ENCODE measurements at places on chromosomes 16 and 17. TPM values are rescaled to one million over a fixed set of nuclear protein-coding genes. Genes with fewer than 3 reads are reported as not detected.

DNA sequence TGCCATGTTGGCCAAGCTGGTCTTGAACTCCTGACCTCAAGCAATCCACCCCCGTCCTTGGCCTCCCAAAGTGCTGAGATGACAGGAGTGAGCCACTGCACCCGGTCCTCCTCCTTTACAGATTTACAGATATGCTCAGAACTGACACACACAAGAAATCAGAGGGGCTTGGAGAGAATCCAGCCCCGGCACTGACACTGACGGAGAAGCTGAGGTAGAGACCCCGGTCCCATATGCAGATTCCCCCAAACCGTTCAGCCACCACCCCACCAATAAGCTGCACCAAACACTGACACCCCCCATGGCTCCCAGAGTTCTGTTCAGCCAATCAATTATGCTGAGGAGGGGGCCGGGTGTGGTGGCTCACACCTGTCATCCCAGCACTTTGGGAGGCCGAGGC is 141.1 kb upstream of the RPH3AL start:
- DNase-seq, result no peak

DNA sequence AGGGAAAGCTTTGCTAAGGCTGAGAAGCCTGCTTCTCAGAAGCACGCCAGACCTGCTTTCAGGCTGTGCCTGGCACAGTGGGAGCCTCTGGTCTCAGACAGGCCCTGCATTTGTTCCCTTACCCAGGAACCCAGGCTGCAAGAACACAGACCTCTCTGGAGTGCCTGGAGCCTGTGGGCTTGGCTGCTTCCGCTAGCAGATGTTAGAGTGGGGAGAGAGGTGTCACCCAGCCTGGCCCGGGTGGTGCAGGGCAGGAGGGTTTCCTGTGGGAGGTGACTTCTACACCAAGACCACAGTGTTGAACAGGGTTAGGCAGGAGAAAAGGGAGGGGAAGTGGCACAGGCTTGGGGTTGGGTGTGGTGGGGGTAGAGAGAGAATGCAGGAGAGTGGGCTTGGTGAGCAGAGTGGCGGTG is 35.8 kb upstream of the ADGRG1 start:
- no peak for DNase-seq

Gene EMC6
- 17.8 TPM for polyA plus RNA-seq

Gene FOXK2
- polyA plus RNA-seq, result 34.8 TPM

Gene MYLK3
- polyA plus RNA-seq, result 0.40 TPM

DNA sequence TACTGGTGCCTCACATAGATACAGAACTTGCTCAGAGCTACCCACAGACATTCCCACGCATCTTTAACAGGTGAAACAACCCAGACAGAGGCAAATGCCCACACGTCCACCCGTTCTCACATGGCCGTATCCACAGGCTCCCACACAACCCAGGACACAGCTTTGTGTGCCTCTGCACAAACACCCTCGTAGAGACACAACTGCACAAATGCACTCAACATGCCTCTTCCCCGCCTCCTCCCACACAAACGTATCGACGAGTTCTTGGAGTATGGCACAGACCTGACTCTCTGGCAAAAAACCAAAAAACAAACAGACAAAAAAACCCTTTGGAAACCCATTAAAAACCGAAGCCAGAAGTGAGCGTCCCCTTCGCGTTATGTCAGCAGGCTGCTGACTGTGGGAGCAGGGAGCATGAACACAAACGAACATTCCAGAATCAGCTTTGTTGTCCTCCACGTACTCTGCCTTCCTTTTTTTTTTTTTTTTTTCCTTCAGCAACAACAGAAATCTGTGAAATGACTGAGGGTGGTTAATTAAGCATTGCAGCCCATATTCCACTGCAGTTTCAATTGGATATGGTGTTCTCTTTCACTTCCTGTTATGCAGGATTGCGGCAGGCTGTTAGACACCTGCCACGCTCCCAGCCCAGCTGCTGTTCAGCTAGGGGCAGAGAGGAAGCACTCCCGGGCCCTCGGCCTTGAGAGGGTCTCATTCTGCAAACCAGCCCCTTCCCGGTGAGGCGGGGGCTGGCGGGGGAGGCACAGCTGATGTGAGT is 313.7 kb downstream of the MAF start:
- DNase-seq, result peak; percentile 43

Gene CDR2
- polyA plus RNA-seq, result 23.1 TPM

Gene ABCC12
- 0.13 TPM for polyA plus RNA-seq

Gene NLRC3
- polyA plus RNA-seq, result 4.1 TPM

Gene C17orf50
- polyA plus RNA-seq, result 0.23 TPM

Gene IL17C
- polyA plus RNA-seq, result not detected

Gene INO80E
- 48.1 TPM for polyA plus RNA-seq

DNA sequence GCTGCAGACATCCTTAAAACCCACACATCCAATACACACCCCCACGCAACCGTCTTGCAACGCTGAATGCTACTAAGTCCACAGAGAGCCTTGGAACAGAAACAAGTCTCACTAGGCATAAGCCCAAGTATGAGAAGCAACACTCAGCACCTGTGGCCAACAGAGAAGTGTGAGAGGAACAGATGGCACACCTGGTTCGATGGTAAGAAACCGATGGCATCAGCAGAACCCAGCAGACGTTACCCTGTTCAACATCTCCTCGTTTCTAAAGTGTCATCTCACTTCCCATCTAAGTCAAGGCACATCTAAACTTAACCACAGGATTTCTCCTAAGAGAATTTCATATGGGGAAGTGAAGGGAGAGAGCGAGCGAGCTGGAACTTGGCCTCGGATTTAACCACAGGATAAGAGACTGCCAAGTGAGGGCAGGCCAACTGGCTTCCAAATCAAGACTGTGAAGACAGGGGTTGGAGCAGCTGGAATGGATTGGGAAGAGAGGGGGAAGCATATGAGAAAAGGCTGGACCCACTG is 41.0 kb downstream of the NXPH3 start:
- peak; percentile 40 for DNase-seq

- no peak for DNase-seq
These were observed 29.2 kb downstream of the DDX19A start for GRCh38 chr16:70375636-70376611.

- peak; percentile 38 for DNase-seq
These were observed 225.1 kb upstream of the CA10 start for GRCh38 chr17:52383493-52384100.

Gene KRT17
- 12.1 TPM for polyA plus RNA-seq

GRCh38 chr17:30997842-30998241 is 27.0 kb downstream of the RNF135 start:
- no peak for DNase-seq

DNA sequence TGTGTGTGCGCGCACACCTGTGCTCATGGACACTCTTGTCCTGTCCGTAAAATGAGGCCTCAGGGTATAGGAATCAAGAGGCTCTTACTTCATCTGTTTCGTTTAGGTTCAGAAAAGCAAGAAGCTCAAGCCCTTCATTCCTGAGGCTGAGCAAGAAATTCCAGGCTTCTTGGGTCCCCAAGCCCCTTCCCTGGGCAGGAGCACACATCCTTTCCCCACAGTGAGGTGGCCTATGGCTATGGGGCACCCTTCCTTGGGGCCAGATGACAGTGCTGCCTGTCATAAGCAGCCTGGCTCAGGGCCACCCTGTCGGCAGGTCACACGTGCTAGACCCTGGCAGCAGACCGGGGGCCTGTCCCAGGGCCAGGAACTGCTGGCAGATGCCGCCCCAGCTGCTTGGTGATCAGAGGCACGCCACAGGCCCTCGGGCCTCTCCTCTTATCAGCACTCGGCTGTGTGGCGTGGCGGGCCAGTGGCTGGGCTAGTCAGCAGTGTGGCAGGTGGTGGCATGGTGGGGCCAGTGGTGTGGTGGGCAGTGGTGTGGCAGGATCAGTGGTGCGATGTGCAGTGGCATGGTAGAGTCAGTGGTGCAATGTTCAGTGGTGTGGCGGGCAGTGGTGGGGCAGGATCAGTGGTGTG is 50.2 kb downstream of the NKD1 start:
- DNase-seq, result no peak

DNA sequence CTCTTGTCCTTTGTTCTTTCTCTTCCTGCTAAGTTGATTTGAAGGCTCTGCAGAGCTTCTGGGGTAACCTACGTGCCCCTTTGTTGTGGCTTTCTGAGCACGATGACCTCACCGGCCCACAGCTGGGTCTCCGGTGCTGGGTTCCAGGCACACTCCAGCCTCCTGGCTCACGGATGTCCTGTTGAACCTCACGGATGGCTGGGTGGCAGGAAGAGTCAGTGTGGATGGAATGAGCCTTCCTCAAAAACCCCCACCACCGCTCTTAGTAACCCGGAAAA is 116.0 kb downstream of the SOCS1 start:
- no peak for DNase-seq

Gene RPL38
- 1,565 TPM for polyA plus RNA-seq

Gene TMEM238L
- 0.36 TPM for polyA plus RNA-seq

DNA sequence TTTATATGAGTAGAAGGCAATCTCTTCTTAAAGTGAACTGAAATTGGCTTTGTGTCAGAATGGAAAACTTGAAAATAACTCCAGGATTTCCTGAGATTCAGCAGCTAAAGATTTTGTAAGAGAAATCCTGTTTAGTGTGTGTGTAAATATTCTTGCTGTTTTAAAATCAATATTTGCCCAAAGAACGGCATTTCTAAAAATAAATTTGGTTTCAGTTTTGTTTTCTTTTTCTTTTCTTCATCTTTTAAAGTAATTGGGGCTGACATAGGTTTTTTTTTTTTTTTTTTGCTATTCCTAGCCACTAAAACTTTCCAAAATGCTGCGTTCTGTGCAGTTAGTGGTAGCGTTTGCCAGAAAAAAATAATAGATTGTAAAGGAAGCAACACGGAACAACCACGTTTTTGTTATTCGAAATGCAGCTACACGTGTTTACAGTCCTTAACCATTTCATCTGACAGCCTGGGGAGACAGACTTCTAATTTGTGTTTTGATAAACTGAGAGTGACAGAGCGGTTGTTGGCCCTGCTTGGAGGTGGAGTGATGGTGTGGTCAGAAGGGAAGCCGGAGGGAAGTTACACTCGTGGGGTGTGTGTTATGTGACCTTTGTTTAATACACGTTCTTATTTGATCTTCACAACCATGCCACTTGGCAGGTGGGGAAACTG is 21.6 kb upstream of the SMPD3 start:
- no peak for DNase-seq

GRCh38 chr17:80866050-80866793 is 125.4 kb upstream of the CHMP6 start:
- DNase-seq, result no peak

DNA sequence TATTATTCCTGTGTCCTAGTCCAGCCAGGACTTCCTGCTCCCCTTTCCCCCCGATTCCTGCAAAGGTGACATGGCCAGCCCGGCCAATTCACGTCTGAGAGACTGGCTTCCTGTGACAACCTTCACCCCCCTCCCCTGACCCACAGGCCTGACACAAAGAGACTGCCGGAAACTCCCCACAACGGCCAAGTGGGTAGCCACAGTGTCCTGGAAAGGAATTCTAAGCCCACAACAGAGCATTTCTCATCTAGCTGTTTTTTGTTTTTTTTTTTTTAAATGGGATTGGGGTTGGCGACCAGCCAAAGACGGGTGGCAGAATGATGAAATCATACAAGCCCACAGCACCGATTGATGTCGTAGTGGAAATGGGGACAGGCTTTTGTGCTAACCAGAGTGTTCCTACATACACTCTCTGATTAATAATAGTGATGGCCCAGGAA is 2.8 kb upstream of the XAF1 start:
- DNase-seq, result peak; percentile 44

- DNase-seq, result no peak
These were observed 75.6 kb upstream of the RBFOX1 start for GRCh38 chr16:7257016-7257415.

Gene TCAP
- 1.8 TPM for polyA plus RNA-seq

- no peak for DNase-seq
These were observed 5.3 kb downstream of the RPL13 start for GRCh38 chr16:89565506-89566372.

GRCh38 chr17:64378890-64379354 is 11.7 kb downstream of the PECAM1 start:
- no peak for DNase-seq

Gene OR1E2
- 0.18 TPM for polyA plus RNA-seq

GRCh38 chr17:77555741-77556291 is 402.7 kb upstream of the TNRC6C start:
- peak; percentile 69 for DNase-seq

DNA sequence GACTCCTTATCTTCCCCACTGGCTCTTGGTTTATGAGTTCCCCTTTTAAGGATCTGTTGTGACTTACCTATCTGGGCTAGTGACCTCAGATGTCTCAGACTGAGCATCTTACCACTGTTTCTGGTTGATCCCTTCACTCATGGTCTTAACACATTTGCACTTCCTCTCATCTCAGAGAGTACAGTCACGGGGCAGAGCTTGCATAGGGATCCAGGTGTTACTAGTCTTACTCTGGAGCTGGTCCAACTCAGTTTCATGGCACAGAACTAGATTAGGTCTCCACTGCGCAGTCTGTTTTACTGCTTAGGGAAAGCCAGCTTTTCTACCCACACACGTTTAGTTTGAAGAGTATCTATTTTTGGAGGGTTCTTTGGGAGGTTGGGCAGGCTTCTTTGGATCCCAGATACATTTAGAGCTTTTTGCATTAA is 10.2 kb downstream of the GABARAPL2 start:
- no peak for DNase-seq

Gene MRM3
- polyA plus RNA-seq, result 16.6 TPM

- no peak for DNase-seq
These were observed 3.0 kb downstream of the ALYREF start for GRCh38 chr17:81888105-81888987.

Gene BAHCC1
- 23.8 TPM for polyA plus RNA-seq

Gene GPR139
- polyA plus RNA-seq, result not detected

Gene SDK2
- 4.7 TPM for polyA plus RNA-seq

- DNase-seq, result no peak
These were observed 3.5 kb upstream of the CLEC10A start for GRCh38 chr17:7083592-7083991.

GRCh38 chr17:12909046-12909445 is 108.8 kb downstream of the ELAC2 start:
- DNase-seq, result no peak

Gene PRAC1
- not detected for polyA plus RNA-seq

Gene ARHGAP23
- polyA plus RNA-seq, result 33.5 TPM

DNA sequence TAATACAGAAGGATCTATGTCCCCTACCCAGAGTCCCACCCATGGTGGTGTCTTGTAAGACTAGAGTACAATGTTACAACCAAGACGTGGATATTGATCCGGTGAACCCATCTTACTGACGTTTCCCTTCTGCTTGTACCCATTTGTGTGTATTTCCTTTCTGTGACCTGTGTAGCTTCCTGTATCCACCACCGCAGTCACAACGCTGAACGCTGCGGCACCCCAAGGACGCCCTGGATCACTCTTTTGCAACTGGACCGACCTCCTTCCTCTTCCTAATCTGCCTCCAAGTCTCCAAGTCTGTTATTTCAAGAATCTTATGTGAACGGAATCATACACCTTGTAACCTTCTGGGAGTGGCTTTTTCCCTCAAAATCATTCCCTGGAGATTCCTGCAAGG is 33.5 kb upstream of the CBX4 start:
- DNase-seq, result no peak

DNA sequence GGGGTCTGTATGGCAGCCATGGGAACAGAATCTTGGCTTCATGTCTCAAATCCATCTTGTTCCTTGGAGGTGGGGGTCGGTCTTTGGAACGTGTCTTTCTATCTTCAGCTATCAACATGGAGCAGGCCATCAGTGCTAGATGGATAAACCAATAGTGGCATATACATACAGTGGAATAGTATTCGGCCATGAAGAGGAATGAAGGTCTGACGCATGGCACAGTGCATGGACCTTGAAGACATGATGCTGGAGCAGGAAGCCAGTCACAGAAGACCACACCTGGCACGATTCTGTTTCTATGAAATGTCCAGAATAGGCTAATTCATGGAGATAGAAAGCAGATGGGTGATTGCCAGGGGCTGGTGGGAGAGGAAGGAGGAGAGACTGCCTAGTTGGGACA is 7.8 kb downstream of the KCNG4 start:
- no peak for DNase-seq

GRCh38 chr16:74557275-74557674 is 49.6 kb downstream of the GLG1 start:
- DNase-seq, result no peak

Gene CDH5
- polyA plus RNA-seq, result 168 TPM
